Effector memory CD8-positive, alpha-beta T cell (primary cell): ENCODE measurements at places on chromosomes 2 and 18.

DNA sequence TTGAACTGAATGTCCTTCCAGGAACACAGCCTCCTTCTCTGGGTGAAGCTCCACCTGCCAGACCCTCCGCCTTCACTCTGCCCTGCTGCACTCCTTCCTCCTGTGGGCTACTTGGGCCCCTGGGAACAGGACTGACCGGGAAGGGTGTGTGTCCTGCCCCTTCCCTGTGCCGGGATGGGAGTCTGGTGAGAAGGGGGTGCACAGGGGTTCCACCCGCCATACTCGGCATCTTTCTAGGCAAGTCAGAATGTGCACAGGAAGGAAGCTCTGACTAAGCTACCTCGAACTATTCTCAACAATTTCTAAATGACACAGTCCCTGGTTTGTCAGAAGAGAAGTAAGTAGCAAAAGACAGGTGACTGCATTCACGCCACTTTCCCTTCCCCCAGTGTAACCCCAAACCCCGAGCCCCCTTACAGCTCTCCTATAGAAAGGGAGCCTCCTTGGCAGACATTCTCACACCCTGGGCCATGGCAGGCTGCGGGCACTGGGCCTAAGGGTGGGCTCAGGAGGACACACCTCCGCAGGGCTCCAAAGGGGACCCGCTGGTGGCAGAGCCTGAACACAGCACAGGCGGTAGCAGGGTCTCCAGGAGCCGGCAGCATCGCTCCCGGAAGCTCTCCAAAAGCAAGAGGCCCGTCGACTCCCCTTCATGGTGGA is 184.1 kb downstream of the HDAC4 start:
- no peak for DNase-seq

DNA sequence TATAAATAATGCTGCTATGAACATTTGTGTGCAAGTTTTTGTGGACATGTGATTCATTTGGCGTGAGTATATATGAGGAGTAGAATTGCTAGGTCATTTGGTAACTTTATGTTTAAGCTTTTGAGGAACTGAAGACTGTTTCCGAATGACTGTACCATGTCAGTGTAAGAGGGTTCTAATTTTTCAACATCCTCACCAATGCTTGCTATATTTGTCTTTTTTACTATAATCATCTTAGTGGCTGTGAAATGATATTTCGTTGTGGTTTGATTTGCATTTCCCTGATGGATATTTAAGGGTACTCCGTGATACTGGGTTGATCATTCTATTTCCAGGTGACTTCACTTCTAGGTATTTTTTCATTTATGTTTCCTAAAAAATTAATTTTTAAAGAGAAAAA is 241.1 kb downstream of the BCL2 start:
- DNase-seq: no peak

DNA sequence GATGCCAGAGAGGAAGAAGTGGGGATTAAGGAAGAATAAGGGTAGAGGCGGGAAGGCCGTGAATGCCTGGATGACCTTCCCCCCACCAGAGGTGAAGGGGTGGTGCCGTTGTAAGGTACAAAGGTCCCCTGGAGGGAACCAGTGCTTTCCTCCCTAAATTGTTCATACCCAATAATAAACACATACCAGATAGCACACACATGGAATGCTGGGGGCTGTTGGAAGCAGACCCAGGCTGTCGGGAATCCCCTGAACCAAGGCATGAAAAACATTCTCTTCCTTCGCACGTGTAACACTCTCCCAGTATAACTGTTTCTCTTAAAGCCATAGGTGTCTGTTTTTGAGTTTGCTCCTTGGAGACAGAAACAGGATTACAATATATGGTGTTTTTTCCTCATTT is 107.1 kb upstream of the CTAGE1 start:
- DNase-seq: no peak

- no peak for DNase-seq
These were observed 83.4 kb downstream of the SLC25A12 start for GRCh38 chr2:171810422-171811244.

DNA sequence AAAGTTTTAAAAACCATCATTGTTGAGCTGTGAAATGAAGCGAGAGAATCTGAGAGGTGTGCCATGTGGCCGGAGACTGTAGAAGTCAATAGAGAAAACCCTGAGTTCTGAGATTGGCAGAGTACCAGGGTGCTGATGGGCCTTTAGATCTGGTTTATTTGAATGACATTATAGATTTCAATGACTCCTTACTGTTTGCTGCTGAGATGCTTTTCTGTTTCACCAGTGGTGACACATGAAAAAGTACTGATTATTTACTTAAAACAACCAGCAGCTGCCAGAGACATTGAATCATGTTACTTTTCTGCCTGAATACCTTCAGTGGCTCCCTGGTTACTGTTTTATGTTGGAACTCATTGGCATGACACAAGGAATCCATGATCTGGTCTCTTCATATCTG is 602.7 kb upstream of the ZNF804A start:
- DNase-seq: no peak

- DNase-seq: no peak
These were observed 56.1 kb upstream of the PEX13 start for GRCh38 chr2:60961457-60961856.

DNA sequence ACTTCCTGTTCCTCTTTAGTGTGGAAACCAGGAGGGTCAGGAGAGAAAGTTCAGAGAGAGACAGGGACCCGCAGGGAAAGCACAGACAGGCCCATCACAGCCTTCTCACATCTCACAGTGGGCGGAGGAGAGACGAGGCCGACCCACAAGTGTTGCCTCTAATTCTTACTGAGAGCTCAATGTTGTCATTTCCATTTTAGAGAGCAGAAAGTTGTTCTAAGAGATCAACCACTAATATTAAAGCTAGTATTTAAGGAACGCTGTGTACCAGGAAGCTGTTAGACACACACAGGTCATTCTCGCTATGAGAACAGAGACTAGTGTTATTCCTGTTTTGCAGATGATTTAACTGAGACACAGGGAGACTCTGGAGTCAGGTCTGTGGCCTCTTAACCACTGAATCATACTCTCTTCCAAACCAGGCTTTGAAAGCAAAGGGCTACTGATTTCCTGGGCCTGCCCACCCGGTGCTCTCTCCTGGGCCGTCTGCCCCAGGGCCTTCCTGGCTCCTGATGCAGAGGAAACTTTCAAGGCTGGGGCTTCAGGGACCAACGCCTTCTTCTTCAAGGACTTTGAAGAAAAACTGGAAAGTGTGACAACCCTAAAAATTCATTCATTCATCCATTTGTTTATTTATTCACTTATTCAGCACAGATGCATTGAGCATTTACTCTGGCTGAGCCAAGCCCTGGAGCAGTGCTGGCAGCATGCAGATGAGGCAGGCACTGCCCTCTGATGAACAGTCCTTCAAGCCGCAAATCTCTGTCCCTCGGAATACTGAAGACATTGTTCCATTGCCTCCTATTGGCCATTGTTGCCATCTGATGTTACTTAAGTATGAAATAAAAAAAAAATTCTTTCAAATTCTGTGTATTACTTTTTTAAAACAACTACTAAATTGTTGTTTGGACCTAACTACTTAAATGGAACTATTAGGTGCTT is 37.2 kb upstream of the BIN1 start:
- no peak for DNase-seq

DNA sequence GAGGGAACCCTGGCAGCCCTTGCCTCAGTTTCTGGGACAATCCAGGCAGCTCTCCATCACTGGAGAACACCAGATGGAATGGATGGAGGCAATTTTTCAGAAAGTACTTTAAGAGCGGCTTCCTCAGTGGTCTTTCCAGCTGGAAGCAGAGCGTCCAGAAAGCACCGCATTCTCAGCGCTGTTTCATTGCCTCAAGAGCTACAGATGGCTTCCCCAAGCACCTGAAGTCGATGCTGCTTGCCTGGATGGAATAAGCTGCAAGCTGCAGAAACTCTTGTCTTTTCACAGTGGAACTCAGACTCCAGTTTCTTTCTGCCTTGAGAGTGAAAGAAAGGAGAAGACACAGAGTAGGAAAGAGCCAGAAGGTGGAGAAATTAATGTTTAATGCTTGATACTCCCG is 766.9 kb downstream of the TDRD15 start:
- no peak for DNase-seq

GRCh38 chr2:190488516-190489233 is 45.8 kb downstream of the NEMP2 start:
- DNase-seq: no peak

DNA sequence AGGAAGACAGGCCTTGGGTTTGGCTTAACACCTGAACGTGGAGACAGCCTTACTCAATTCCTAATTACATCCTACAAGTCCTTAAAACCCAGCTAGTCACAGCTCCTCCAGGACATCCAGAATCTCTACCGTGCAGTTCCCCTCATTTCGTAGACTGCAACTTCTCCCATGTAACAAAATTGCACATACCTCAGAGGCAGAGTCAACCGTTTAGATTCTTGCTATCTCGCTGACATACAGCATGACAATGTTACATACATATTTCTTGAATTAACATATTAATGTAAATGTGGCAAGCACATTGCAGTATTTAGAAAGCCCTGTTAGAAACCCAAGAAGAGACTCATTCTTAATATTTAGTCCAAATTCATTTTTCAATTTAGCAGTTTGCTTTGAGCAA is 358.7 kb downstream of the SETBP1 start:
- no peak for DNase-seq

DNA sequence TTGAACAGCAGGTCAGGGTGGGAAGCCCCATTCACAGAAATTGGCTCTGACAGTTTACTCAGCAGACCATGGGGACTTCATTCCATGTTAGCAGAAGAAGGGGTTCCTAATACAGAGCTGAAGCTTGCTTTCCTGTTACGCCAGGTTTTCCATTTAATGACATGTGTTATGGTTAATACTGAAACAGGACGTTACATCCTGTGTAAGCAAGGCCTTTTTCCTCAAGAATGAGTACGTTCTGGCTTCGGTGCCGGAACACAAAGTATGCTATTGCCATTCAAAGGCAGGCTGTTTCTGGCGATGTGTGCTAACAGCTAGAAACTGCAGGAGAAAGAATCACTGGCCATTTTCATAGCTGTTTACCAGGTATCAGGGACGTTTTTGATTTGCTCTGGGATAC is 190.4 kb downstream of the SNTG2 start:
- DNase-seq: no peak

DNA sequence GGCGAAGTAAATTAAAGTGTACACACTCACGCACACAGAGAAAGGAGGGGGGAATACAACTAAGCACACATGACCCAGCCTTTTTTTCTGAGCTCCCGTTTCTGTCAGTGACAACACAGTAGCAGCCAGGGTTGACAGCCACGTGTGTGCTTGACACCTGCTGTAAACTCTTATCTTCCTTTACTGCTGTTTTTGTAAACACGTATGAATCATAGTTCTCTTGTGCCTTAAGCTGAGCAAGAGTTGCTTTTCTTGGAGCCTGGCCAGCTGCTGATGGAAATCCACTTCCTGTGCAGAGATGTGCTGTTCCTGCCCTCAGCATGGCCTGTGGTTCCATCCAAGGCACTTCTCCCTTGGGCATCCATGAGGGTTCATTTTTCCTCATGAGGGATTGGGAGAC is 561.9 kb downstream of the GALR1 start:
- DNase-seq: no peak

DNA sequence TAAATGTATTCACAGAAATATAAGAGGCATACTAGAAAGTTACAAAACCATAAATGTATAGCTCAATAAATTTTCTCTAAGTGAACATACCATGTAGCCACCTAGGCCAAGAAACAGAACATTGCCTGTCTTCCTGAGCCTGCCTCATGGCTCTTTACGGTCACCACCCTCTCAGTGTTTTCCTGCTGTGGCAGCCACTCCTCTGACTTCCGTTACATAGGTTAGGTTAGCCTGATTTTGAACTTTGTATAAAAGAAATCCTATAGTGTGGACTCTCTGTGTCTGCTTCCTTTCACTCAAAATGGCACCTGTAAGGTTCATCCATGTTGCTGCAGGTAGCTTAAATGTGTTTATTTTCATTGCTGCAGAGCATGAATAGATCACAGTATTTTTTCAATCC is 11.6 kb upstream of the ST3GAL5 start:
- DNase-seq: no peak

DNA sequence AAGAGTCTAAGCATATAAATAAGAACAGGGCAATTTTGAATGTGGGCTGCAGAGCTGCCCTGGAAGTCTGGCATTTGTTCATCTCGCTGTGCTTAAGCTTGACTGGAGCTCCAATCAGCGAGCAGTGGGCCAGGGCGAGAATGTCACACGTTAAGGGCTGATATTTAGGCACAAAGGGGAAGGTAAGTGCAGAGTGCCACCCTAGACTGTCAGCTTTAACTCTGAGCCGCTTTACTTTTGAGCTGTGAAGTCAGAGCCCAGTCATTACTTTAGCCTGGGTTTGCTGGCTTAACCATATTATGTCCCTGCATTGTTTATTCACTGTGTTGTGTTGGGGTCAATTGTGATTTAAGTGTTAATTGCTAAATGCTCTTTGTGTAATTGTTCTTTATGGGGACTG is 236.1 kb upstream of the SIX3 start:
- no peak for DNase-seq

DNA sequence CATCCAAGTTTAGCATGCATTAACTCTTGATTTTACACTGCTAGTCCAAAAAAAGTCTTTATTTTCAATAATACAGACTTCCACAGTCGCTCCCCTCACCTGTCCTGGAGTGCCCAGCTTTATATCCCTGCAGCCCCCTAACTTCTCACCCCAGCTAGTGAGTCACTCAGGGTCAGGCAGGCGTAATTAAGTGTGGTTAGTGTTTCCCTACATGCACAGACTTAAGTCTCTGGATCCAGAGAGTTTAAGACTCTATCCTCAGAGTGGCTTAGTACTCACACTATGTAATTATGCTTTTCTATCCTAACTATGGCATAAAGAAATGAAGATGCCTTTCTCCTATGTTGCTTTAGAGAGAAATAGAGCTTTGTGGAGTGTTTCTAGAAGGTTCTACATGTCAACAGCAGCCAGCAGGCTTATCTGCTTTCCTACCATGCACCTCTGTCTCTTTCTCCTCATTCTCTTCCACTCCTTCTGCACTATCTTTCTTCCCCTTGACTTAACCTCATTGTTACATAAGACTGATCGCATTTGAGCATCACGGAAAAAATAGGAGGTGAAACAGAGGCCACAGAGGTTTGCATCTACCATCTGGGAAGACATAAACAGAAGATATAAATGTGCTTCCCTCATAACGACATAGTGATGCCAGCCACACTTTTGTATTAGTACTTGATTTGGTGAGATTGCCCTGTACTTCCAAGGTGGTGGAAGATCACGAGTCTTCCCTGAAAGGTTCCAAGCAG is 34.4 kb upstream of the PMAIP1 start:
- no peak for DNase-seq

- DNase-seq: no peak
These were observed 31.2 kb upstream of the EDAR start for GRCh38 chr2:109020217-109020637.

DNA sequence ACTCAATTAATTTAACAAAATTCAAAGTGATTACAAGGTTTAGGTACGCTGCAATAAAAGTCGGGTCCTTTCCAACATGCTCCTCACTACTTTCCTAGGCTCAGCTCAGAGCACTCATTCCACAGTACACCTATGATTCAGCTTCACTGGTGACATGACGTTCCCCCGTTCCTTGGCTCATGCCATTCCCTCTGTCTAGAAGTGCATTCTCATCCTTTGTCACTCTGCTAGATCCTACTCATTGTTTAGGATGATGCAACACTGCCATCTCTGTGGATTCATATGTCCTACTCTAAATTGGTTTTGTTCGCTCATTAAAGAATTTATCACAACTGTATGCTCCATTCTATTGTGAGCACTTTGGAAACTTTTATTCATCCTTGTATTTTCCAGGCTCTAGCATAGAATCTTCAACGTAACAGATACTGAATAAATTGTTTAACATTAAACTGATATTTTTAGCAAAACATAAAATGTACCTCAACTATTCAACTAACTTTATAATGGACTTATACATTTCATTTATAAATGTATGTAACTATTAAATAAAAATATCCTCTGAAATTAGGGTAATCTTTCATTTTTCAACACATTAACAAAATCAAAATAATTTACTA is 78.6 kb downstream of the FAM228A start:
- DNase-seq: no peak

GRCh38 chr2:239678666-239679296 is 278.0 kb upstream of the HDAC4 start:
- no peak for DNase-seq
